Epithelial cell of esophagus (primary cell): ENCODE measurements at places on chromosomes 11 and 22.

DNA sequence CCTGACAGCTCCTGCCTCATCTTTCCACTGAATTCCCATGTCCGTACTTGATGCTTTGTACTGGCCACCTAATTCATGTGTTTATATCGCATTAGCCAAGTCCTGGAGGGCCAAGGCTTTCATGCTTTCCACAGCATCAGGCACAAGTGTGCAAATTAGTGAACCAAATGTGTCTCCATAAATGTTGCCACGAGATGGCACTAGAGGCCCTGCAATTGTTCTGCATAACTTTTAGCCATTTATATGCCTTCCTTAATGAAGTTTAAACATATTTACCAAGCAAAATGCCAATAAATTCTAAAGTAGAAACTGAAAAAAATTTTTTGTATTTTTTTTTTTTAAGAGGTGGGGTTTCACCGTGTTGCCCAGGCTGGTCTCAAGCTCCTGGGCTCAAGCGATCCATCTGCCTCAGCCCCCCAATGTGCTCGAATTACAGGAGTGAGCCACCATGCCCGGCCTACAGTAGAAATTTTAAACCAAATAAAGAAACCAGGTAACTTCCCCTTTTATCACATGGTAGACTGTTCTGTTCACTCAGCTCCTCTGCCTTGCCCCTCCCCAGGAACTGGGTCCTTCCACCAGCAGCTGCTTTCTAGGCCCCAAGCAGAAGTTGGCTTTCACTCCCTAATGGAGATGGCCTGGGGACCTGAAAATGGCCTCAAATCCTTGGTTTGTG, 20.8 kb upstream of the IL18BP start:
- peak; percentile 59 for DNase-seq

DNA sequence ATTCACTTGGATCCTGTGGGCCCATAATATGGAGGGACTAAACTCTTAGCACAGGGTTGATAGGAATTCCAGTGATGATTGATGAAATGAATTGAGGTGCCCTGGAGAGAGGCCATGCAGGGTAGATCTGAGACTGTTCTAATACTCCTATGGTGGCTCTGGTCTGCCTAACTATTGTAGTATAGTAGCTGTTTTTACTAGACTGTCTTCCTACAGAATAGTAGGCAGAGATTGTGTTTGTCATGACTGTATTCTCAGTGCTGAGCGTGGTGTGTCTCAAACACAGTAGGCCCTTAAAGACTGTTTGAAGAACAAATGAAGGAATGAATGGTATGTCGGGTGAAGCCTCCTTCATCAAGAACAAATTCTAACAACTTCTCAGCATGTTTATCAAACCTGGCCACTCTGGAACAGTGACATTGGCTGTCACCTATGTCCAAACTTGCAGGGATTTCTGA, 107.0 kb upstream of the SESN3 start:
- no peak for DNase-seq

GRCh38 chr11:133500936-133501335, 31.4 kb downstream of the OPCML start:
- no peak for DNase-seq

DNA sequence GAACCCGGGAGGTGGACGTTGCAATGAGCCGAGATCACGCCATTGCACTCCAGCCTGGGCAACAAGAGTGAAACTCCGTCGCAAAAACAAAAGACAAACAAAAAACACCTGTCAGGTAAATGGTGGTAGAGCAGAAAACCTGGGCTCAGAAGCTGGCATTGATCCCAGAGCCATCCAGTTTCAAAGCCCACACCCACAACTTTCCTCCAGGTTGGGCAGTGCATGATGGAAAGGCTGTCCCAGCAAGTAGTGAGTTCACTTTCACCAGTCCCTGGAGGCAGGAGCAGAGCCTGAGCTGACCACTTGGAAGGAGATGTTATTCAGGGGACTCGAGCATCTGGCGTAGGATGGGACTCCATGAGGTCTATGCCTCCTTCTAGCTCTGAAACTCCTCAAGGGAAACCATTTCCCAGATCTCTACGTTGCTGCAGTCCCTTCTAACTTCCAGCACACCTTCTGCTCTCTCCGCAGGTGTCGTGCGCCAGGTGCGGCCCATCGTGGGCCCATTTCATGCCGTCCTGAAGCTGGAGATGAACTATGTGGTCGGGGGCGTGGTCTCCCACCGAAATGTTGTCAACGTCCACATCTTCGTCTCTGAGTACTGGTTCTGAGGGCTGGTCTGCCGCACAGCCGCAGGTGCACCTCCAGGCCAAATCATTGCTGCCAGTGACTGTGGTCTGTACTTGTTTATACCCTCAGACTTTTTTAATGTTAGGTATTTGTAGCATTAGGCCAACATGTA, 71.6 kb upstream of the ATXN10 start:
- DNase-seq: no peak

- peak; percentile 91 for DNase-seq
Observed at GRCh38 chr11:19673924-19674729, 38.5 kb upstream of the NAV2 start.
